ENCODE measurements at places on chromosomes 7 and 10. TPM values are rescaled to one million over a fixed set of nuclear protein-coding genes. Genes with fewer than 3 reads are reported as not detected.

ANKRD22 gene
- polyA plus RNA-seq: 2.5 TPM

ZSCAN25 gene
- polyA plus RNA-seq: 4.5 TPM

- DNase-seq: no peak
- H3K4me3 ChIP-seq: no peak overlapping the region
- H3K4me1 ChIP-seq: no peaks in the 10 kb centered on the region
- H3K27ac ChIP-seq: no peak overlapping the region
- no peaks in the 10 kb centered on the region for H3K27me3 ChIP-seq
These were observed 78.7 kb downstream of the CXCL12 start for GRCh38 chr10:44306147-44306710.

DNA sequence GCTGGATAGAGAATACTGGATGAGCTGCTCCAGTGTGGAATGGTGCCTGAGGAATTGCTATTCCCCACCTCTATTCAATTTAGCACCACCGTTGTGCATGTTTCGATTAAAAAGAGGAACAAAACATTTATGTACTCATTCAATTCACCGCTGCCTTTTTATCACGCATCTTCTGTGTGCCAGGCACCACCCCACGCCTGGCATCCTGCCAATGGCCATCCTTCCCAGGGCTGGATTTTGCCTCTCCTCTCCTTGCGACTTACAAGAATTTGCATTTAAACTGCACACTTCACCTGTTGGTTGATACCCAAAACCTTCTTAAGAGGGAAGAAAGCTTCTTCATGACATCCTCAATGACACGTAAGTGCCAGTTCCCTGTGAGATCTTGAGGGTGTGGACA, 110.2 kb upstream of the DPP6 start:
- no peak for DNase-seq
- H3K27ac ChIP-seq: no peak overlapping the region
- no peaks in the 10 kb centered on the region for H3K4me1 ChIP-seq
- H3K4me3 ChIP-seq: no peak overlapping the region
- no peaks in the 10 kb centered on the region for H3K27me3 ChIP-seq
- no peaks in the 10 kb centered on the region for H3K36me3 ChIP-seq

GRCh38 chr7:123148813-123149212, 51.0 kb downstream of the SLC13A1 start:
- no peaks in the 10 kb centered on the region for H3K4me1 ChIP-seq
- DNase-seq: no peak
- H3K36me3 ChIP-seq: no peaks in the 10 kb centered on the region
